ENCODE measurements at places on chromosomes 1 and 21. TPM values are rescaled to one million over a fixed set of nuclear protein-coding genes. Genes with fewer than 3 reads are reported as not detected.

FMO3 gene
- total RNA-seq, result not detected

FNDC5 gene
- not detected for total RNA-seq

NCAM2 gene
- total RNA-seq, result not detected

NBPF6 gene
- total RNA-seq, result not detected

CBS gene
- 65.5 TPM for total RNA-seq

KLHL20 gene
- 26.3 TPM for total RNA-seq

LENEP gene
- 1.5 TPM for total RNA-seq

AZIN2 gene
- total RNA-seq, result 7.2 TPM

NUP210L gene
- not detected for total RNA-seq

C1orf167 gene
- not detected for total RNA-seq

CLDN17 gene
- total RNA-seq, result not detected

KCNA3 gene
- not detected for total RNA-seq

GRHL3 gene
- 15.3 TPM for total RNA-seq

KRTAP11-1 gene
- not detected for total RNA-seq

TENT5C gene
- total RNA-seq, result 0.35 TPM

ATP6V1G3 gene
- not detected for total RNA-seq

KRTAP12-2 gene
- total RNA-seq, result not detected

ATP5IF1 gene
- 114 TPM for total RNA-seq

GBP2 gene
- 10.3 TPM for total RNA-seq

TNNT2 gene
- total RNA-seq, result 0.83 TPM

ANKRD35 gene
- 0.33 TPM for total RNA-seq

LDLRAD1 gene
- total RNA-seq, result not detected

PDZK1IP1 gene
- not detected for total RNA-seq

ETNK2 gene
- total RNA-seq, result 6.1 TPM

KRTAP7-1 gene
- not detected for total RNA-seq

MYBPHL gene
- total RNA-seq, result not detected

WDR64 gene
- total RNA-seq, result not detected

BCAR3 gene
- 93.0 TPM for total RNA-seq

LRRN2 gene
- total RNA-seq, result not detected

ANGEL2 gene
- total RNA-seq, result 28.5 TPM

OR2L2 gene
- total RNA-seq, result 0.19 TPM
